Left lung (tissue), 14 donors: ENCODE measurements at places on chromosomes 11 and 22. TPM values are rescaled to one million over a fixed set of nuclear protein-coding genes. Genes with fewer than 3 reads are reported as not detected.
A peak's percentile ranks its signal among the peaks of the same experiment; 100 is the strongest.

DNA sequence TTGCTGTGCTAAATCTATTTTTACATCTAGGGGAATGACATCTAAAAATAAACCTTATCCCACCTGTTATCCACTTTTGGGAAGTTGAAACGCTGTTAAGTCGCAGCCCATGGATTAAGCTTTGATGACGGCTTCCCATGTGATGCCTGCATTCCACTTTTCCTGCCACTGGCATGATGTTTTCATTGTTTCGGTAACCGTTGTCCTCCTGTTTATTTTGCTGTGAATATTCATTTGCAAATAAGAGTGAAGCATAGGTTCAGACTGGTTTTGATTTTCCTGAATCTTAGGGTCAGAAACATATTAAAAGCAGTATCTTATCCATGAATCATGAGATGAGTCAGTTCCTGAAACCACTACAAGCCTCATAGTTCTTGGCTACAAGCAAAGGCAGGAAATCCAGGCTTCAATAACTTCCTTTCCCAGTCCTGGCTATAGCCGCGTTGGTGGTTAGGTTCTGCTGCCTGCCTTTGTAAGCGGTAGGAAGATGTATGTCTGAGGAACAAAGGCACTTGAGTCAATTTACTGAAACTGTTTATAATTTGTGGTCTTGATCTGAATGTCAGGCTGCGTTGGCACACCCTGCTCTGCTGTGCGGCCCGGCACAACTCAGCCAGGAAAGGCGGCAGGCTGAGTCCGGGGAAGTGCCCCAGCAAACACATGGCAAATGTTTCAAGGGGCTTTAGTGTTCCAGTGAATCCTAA lies 19.4 kb downstream of the TEAD1 start:
- peak; percentile 74 for DNase-seq
- no peak overlapping the region for H3K4me3 ChIP-seq
- H3K27ac ChIP-seq, result peak overlapping the region; percentile 85
- peaks cover 29% of the 10 kb centered on the region for H3K4me1 ChIP-seq

DNA sequence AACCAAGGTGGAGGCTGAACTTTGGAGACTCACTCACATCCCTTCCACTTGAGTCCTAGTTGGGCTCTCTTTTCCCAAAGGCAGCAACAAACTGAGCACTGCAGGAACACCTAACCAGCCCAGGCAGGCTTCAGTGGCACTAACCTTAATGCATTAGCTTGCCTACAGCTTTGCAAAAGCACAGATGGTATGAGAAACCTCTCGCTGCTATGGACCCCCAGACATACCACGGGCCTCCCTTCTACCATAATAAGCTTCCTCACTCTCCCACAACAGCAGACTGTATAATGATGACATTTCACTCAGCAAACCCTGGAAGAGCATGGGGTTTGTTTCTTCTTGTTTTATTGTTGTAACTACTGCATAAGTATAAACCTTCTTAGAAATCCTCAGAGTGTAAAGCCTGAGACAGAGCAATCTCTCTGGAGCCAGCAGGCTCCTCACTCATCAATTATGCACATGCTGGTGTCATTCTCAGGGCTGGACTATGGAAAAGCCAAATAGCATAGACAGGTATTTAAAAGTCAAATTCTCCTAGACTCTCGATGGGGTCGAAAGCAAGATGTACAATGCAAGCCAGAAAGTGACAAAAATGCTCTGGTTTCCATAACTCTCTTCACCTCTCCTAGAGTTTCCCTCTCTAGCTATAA lies 167.6 kb downstream of the NXPE2 start:
- H3K4me3 ChIP-seq, result no peak overlapping the region
- DNase-seq, result no peak
- H3K4me1 ChIP-seq, result no peaks in the 10 kb centered on the region
- no peaks in the 10 kb centered on the region for H3K27me3 ChIP-seq

Gene SAA2
- 92.5 TPM for total RNA-seq

Gene PPP2R1B
- 28.8 TPM for total RNA-seq

DNA sequence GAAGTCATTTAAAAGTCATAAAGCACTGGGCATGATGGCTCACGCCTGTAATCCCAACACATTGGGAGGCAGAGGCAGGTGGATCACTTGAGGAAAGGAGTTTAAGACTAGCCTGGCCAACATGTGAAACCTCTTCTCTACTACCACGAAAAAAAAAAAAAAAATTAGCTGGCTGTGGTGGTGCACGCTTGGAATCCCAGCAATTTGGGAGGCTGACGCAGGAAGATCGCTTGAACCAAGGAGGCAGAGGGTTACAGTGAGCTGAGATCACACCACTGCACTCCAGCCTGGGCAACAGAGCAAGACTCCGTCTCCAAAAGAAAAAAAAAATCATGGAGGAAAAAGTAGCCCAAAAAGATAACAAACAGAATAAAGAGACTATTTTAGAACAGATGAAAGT lies 42.2 kb downstream of the NUP98 start:
- no peak overlapping the region for H3K4me3 ChIP-seq
- no peak for DNase-seq
- H3K4me1 ChIP-seq, result no peaks in the 10 kb centered on the region
- H3K27me3 ChIP-seq, result no peaks in the 10 kb centered on the region
- H3K36me3 ChIP-seq, result peaks cover 17% of the 10 kb centered on the region
- H3K27ac ChIP-seq, result no peak overlapping the region

Gene PDE2A
- 9.7 TPM for total RNA-seq

DNA sequence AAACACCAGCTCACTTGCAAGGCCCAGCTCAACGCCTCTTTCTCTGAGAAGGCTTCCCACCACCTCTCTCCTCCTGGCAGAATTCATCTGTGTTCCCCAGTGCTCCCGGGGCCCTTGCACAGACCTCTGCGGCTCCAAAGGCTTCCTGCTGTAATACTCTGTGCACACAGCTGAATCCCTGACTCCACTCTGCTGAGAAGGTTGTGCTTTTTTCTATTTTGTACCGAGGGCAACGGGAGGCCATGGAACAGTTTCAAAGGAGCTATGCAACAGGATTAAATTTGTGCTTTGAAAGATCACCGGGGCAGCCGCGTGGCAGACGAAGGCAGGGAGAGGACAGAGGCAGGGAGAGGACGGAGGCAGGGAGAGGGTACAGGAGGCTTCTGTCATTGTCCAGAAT lies 49.2 kb upstream of the SYT7 start:
- no peaks in the 10 kb centered on the region for H3K36me3 ChIP-seq
- H3K27ac ChIP-seq, result no peak overlapping the region
- H3K4me3 ChIP-seq, result no peak overlapping the region
- no peaks in the 10 kb centered on the region for H3K4me1 ChIP-seq
- peaks cover 4% of the 10 kb centered on the region for H3K27me3 ChIP-seq
- no peak for DNase-seq

Gene SMC1B
- 0.15 TPM for total RNA-seq

GRCh38 chr11:26905368-26905767 lies 88.5 kb upstream of the FIBIN start:
- no peaks in the 10 kb centered on the region for H3K36me3 ChIP-seq
- no peak overlapping the region for H3K27ac ChIP-seq
- DNase-seq, result no peak
- no peak overlapping the region for H3K4me3 ChIP-seq
- no peaks in the 10 kb centered on the region for H3K4me1 ChIP-seq

Gene TRPM5
- total RNA-seq, result not detected

DNA sequence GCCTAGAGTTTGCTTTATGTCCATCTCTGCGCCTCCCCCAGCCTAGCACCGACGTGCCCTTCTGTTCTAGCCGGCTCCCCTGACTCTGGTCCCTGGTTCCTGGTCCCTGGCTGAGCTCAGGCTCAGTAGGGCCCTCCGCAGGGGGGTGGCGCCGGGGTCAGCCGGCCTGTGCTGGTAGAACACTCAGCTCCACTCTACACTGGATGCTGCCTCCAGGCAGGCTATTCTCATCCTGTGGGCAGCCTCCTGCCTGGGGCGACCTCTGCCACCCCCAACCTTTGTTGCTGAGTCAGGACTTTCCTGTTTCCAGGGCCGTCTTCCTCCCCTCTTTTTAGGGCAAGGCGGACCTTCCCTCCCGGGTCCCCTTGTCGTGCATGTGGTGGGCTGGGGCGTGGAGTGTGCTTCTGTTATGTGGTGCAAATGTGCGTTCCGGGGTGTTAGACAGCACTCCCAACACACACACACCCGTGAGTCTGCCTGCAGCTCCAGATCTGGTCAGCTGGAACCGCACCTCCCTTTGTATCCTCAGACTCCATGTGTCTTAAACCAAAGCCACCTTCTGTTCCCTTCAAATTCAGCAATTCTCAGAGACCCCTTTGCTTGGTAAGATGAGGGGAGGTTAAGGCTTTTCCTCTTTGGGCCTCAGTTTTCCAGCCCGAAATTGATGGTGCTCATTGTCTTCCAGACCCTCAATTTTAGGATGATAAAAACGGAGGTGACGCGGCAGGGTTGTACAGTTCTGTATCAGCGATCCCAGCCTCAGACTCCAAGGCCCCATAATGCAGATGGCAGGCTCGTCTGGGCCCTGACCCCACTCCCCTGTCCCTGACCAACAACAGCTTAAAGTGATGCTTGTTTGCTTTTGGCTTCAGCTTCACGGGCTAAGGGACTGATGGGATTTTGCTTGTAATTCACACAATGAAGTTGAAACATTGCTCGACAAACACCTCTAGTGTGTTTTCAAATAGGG lies 1327.9 kb downstream of the BRD1 start:
- no peaks in the 10 kb centered on the region for H3K4me1 ChIP-seq
- no peak overlapping the region for H3K27ac ChIP-seq
- no peak for DNase-seq
